ACHN (cell line): ENCODE measurements at places on chromosomes 1 and 21.

DNA sequence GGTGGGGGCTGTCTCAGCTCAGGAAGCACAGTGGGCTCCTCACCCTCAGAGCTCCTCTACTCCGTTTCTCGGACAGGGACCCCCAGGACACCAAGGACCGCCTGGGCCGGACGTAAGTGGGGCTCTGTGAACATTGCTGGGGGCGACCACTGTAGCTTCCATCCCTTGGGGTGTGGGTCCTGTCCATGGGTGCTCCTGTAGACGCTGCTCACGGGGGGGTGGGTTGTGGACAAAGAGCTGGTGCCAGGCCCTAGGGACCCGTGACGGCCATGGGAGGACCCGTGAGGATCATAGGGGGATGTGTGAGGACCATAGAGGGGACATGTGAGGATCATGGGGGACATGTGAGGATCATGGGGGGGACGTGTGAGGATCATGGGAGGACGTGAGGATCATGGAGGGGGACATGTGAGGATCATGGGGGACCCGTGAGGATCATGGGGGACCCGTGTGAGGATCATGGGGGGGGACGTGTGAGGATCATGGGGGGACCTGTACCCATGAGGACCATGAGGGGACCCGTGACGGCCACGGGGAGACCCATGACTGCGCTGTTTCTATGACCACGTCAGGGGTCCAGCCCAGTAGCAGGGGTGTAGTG is 18.1 kb downstream of the COL6A1 start:
- no peak for DNase-seq

GRCh38 chr21:31878831-31879230 is 6.0 kb downstream of the HUNK start:
- DNase-seq = no peak

DNA sequence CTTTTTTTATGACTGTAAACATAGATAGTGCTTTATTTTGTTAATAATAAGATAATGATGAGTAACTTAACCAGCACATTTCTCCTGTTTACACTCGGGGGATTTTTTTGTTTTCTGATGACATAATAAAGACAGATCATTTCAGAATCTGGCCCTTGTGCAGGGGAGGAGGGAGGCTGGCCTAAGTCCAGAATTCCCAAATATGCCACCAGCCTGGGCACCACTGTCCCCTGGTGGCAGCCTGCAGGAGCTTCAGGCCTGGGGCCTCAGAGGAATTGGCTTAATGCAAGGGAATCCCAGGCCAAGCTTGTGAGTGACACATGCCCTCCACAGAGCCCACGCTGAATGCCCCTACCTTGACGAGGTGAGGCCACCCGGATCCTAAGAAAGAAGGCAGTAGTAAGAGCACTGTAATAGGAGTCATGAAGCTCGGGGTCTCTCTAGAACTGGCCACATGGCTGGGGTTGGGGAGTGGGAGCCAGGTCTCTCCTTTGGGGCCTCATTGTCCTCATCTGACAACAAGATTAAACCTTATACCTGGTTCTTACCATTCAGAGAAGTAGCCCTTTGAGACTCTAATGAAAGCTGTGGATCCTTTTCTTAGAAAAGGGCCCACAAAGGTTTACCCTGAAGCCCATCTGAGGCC is 24.1 kb downstream of the ETNK2 start:
- peak; percentile 70 for DNase-seq

GRCh38 chr21:32426066-32426465 is 13.6 kb downstream of the EVA1C start:
- DNase-seq = no peak

GRCh38 chr1:46183079-46183847 is 7.0 kb upstream of the P3R3URF start:
- peak; percentile 98 for DNase-seq

DNA sequence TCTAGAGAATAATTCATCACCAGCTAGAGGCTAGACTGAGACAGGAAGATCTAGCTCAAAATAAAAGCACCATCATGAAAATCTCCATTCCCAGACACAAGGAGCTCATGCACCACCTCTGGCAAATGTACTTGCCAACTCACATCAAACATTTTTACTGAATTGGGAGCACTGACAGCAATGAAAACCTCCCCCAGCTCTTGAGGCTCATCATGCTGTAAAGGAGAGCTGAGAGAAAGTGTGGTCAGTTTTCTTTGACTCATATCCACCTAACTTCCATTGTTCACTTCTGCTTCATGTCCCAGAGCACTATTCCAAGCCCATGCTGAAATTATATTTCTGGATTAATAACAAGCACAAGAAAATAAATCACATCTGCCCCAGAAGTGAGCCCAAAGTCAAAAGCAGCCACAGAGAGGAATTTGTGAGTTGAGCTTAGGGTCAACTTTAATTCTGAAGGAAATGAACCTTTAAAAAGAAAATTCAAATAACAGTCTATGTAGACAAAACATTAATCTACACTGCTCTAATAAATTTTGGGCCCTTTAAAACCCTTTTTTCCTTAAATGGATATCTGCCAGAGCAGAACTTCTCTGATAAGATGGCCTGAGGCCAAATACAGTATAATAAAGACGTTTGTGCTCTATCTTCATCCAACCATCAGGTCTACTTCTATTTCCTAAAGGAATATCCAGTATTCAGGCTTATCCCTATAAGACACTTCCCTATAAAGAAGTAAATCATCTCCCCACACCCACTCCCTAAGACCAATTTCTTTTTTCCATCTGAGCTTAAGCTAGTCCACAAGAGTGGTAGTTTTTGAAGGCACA is 85.9 kb upstream of the ADAM30 start:
- DNase-seq = no peak
